Stimulated activated CD4-positive, alpha-beta T cell treated with anti-CD3 and anti-CD28 coated beads, Interleukin-4, amount 100 ng/mL, for 1 hour (primary cell): ENCODE measurements at places on chromosomes 7 and 10.
A peak's percentile ranks its signal among the peaks of the same experiment; 100 is the strongest.

GRCh38 chr10:132240156-132240555 lies 53.4 kb downstream of the DPYSL4 start:
- no peak for DNase-seq

DNA sequence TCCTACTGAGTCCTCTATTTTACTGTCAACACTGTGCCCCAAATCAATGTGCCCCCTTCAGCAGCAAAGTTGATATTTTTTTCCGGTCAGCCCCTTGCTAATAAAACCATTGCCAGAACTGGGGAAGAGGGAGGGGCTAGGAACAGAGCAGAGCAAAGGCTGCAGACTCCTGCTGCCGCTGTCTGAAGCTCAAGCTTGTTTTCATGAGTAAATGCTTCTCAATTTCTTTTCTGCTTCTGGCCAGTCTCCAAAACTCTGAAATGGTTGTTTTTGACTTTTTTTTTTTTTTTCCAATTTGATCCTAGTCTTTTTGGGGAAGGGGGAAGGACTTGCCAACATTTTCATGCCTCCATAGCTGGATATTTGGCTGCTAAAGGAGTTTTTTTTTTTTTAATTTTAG lies 26.7 kb upstream of the PROSER2 start:
- no peak for DNase-seq

DNA sequence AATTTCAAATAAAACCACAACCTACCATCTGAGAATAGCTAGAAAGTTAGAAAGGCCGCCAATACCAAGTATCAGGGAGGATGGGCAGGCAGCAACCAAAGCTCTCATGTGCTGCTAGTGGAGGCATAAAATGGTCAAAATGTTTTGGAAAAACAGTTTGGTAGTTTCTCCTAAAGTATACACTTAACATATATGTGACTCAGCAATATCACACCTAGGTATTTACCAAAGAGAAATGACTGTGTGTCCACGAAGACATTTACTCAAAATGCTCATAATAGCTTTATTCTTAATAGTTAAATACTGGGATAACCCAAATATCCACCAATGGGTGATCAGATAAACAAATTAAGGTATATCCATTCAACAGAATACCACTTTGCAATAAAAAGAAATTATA lies 14.3 kb downstream of the RHEB start:
- DNase-seq = no peak

GRCh38 chr10:49347342-49347741 lies 48.4 kb downstream of the C10orf71 start:
- DNase-seq = no peak

GRCh38 chr10:124668517-124669051 lies 75.6 kb downstream of the FAM53B start:
- no peak for DNase-seq

DNA sequence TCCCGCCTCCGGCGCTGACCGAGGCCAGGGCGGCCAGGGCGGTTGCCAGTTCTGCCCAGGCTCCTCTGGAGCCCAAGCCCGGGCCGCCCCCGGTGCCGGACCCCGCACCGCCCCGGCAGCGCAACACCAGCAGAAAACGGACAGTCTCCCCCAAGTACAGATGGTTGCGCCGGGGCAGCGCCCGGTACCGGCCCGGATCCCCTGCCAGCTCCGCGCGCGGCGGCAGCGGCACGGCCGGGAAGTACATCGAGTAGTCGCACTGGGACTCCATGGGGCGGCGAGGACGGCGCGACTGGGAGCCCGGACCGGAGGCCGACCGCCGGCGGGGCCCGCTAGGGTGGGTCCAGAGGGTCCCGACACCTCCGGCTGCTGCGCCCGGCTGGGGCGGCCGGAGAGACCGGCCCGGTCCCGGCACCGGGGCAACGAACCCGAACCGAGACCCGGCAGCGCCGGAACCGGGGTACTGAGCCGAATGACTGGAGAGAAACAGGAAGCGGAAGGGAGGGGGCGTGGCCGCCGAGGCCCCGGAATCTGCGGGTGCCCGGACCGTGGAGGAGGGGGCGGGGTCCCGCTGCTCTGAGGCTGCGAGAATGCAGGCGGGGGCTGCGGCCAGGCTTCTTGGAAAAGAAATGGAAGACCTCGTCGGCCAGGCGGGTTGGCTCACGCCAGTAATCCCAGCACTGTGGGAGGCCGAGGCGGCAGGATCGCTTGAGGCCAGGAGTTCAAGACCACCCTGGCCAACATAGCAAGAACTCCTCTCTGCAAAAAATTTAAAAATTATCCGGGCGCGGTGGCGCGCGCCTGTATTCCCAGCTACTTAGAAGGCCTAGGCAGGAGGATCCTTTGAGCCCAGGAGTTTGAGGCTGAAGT lies at the start of gene TRAPPC14:
TSS of gene TRAPPC14 (minus strand) at position 495 of the 870 bp plus-strand sequence. CDS start at position 271, 224 bp downstream.
- DNase-seq = peak; percentile 97

DNA sequence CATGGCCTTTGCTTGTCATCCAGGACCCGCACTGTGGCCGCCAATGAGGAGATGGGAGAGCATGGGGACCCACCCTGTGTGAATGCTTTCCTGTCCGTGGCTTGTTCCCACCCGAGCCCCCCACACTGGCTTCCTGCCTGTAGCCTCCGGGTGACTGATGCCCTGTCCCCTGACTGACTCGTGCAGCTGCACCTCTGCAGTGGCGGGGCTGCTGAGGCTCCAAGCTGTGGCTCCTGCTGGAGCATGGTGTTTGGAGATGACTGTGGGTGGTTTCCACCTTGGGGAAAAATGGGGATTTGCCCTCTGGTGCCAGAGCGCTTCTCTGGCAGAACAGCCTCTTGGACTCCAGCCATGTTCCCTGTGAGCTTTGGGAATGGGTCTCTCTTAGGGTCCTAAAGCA lies 2.1 kb downstream of the CAMK1D start:
- no peak for DNase-seq

GRCh38 chr10:89389254-89389653 lies 3.2 kb upstream of the IFIT1 start:
- DNase-seq = no peak

DNA sequence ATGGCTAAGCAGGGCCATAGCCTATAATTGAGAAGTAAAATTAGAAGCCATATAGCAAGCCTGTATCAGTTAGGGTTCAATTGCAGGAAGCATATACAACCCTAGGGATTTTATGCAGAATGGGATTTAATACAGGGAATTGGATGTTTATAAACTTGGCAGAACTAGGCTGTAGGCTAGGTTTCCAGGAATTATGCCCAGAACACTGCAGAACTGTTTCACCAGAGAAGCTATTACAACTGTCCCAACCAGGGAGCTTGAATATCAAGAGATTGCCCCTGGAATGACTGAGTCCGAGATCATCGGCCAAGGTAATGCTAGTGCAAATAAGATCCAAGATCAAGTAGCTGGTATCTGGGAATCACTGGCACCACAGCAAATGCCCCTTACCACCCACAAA lies 64.0 kb downstream of the PRR15 start:
- no peak for DNase-seq

DNA sequence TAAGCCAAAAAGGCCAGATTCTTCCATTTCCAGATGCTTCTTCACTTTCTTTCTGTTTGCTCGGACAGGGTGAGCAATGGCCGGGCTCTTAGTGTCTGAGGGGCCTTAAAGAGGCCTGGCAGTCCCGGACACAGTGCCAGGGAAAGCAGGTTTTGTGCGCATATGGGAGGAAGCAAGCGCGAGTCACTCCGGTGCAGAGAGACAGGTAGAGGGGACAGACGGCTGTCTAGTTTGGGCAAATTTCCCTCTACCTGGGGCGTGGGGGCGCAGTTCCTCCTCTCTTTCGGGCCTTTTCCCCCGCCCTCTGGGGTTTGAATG lies 4.7 kb downstream of the NEUROD6 start:
- no peak for DNase-seq

- DNase-seq = no peak
These were observed 2.8 kb upstream of the COL1A2 start for GRCh38 chr7:94391726-94392392.

DNA sequence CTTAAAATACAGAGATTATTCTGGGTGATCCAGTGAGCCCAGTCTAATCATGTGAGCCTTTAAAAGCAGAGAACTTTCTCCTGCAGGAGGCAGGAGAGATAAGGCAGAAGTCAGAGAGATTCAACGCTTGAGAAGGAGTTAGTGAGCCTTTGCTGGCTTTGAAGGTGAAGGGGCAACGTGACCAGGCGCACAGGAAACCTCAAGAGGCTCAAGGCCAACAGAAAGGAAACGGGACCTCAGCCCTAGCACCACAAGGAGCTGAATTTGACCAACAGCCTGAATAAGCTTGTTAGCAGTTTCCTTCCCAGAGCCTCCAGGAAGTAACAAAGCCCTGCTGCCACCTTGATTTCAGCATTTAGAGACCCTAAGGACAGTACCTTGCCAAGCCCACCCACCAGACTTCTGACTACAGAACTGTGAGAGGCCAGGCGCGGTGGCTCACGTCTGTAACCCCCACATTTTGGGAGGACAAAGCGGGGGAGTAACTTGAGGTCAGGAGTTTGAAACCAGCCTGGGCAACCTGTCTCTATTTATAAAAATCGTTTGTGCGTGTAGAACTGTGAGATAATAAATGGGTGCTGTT lies 87.3 kb upstream of the KAT6B start:
- DNase-seq = no peak

- DNase-seq = no peak
These were observed 179.0 kb downstream of the RNLS start for GRCh38 chr10:88404133-88404532.

- DNase-seq = no peak
These were observed 71.1 kb upstream of the GPR158 start for GRCh38 chr10:25103703-25104102.

DNA sequence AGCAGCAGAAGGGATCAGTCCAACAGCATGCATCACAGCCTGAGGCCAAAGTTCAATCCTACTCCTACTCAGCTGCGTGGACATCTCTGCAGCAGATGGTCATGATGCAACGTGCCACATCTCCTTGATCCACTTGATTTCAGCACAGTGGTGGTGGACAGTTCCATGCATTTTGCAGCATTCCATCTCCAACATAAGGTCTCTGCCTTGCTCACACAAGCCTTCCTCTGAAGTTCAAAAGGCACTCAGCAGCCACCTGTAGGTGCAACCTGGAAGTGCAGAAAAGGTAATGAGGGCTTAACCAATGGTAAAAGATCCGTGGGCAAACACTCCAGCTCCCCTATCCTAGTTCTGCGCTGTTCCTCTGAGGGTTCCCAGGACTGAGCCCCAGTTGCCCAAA lies 57.5 kb upstream of the CHCHD3 start:
- DNase-seq = no peak

DNA sequence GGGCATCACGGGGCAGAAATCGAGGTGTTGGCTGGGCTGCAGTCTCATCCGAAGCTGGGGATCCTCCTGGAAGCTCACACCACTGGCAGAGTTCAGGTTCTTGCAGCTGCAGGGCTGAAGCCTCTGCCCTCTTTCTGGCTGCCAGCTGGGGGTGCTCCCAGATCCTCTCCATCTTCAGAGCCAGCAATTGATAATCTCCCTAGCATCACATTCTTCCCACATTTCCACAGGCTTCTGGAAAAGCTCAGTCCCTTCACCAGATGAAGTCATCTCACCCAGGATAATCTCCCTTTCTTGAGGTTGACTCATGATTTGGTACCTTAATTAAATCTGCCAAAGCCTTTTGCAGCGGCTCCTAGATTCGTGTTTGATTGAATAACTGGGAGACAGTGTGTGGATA lies 55.2 kb downstream of the NRP1 start:
- DNase-seq = no peak

- no peak for DNase-seq
These were observed 25.0 kb downstream of the ADARB2 start for GRCh38 chr10:1712314-1712713.

DNA sequence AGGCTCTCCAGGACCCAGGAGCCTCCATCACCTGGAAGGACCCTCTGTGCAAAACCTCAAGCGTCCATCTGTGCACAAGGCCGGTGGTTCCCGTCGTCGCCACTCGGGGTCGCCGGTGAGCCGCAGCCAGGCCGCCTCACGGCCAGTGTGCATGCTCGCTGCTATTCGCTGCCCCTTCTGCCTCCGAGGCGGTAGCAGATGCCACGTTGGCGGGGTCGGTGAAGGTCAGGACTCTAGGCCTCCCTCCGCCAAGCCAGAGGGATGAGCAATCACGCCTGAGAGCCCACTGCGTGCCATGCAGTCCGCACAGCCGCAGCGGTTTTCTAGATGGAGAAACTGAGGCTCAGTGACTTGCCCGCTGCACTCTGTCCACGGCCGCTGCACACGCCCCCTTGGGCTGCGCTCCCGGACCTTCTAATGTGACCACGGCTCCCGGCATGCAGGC lies 5.7 kb downstream of the UPK3B start:
- no peak for DNase-seq

- DNase-seq = no peak
These were observed 185.7 kb upstream of the TMEM72 start for GRCh38 chr10:44725404-44725803.

DNA sequence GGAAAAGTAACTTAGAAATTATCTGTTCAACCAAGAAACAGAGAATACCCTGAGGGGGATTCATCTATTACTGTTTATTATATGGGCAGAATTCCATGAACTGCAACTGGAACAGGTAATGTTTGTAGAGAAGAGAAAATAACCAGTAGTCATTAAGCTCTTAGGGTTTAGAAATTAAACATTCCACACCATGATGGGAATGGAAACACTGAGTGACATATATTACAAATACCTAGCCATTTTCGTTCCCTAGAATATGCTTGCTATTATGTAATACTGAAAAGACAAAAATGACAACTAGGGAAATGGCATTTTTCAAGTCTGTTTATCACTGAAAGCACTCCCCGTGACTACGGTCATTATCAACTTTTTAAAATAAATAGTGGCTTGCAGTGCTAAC lies 1007.4 kb downstream of the GATA3 start:
- DNase-seq = no peak

DNA sequence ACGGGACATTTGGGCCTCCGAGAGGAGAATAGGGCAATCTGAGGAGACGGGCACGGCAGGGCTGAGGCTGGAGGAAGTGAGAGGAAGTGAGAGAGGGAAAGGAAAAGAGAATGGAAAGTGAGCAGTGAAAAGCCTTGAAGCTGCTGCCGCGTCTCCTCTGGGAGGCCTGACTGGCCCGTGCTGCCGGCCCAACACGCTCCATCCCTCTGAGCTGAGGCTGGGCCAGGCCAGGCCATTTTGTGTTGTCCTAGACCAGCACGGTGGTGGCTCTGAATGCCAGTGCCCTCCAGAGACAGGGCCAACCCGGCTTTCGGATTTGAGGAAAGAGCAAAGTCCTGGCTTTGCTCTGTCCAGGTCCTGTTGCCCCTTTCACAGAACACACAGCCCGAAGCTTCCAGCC lies 361.1 kb upstream of the SHH start:
- DNase-seq = no peak

GRCh38 chr7:120553491-120553890 lies 280.5 kb downstream of the KCND2 start:
- DNase-seq = no peak

GRCh38 chr7:25846722-25847121 lies 305.3 kb upstream of the NFE2L3 start:
- DNase-seq = no peak

DNA sequence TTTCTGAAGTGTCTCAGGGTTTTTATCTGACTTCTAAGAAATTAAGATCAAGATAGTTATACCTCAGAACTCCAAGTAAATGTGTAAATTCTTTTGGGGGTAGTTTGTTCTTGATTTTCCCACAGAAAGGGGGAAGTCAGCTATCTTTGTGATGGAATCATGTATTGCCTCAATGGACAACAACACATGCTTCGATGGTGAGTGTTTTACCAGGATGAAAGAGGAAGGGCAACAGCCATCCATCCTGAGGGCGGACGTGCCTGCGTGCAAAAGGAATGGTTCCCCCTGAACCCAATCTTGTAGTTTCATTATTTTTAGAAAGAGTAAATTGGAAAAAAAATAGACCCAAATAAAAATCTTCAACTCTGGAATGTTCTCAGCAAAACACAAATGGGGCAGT lies 67.2 kb upstream of the ZPBP start:
- no peak for DNase-seq
